ENCODE measurements at places on chromosomes 11 and 22.

- DNase-seq = no peak
These were observed 10.7 kb upstream of the FAM118A start for GRCh38 chr22:45298934-45299505.

- no peak for DNase-seq
These were observed 10.4 kb upstream of the PPARA start for GRCh38 chr22:46139895-46140350.

GRCh38 chr11:10351765-10352641 lies 47.1 kb downstream of the ADM start:
- DNase-seq = no peak

- no peak for DNase-seq
These were observed 4.2 kb upstream of the SORL1-AS1 start for GRCh38 chr11:121456816-121457431.

GRCh38 chr11:44113018-44113417 lies 17.5 kb downstream of the EXT2 start:
- no peak for DNase-seq

GRCh38 chr11:120067438-120068113 lies 70.3 kb downstream of the TRIM29 start:
- DNase-seq = no peak

All from DMS79 (cell line).